ENCODE measurements at places on chromosomes 1 and 21.

- DNase-seq, result no peak
Measured at GRCh38 chr1:26854906-26855305, 8.0 kb upstream of the SFN start.

GRCh38 chr1:19437891-19438294, 47.4 kb downstream of the CAPZB start:
- no peak for DNase-seq

DNA sequence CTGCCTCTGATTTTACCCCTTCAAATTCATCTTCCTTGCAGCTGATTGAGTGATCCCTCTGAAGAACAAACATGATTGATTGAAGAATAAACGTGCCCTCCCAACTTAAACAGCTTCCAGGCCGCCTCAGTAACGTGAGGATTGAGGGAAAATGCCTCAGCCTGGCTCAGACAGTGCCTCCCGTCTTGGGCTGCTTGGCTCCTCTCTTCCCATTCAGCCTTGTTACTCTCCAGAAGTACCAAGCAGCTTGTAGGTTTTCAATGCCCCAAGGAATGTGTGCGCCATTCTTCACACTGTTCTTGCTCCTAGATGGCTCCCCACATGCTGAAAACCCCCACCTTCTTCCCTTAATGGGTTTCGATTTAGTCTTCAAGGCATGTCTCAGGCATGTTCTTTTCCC, 51.8 kb downstream of the ST6GALNAC5 start:
- no peak for DNase-seq

GRCh38 chr1:246329900-246330299, 177.2 kb downstream of the SMYD3 start:
- DNase-seq, result no peak

DNA sequence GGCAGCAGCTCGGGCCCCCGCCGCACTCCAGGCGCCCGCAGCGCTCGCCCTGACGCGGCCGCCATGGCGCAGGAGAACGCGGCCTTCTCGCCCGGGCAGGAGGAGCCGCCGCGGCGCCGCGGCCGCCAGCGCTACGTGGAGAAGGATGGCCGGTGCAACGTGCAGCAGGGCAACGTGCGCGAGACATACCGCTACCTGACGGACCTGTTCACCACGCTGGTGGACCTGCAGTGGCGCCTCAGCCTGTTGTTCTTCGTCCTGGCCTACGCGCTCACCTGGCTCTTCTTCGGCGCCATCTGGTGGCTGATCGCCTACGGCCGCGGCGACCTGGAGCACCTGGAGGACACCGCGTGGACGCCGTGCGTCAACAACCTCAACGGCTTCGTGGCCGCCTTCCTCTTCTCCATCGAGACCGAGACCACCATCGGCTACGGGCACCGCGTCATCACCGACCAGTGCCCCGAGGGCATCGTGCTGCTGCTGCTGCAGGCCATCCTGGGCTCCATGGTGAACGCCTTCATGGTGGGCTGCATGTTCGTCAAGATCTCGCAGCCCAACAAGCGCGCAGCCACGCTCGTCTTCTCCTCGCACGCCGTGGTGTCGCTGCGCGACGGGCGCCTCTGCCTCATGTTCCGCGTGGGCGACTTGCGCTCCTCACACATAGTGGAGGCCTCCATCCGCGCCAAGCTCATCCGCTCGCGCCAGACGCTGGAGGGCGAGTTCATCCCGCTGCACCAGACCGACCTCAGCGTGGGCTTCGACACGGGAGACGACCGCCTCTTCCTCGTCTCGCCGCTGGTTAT, 2.8 kb downstream of the KCNJ9 start:
- peak; percentile 69 for DNase-seq

GRCh38 chr1:54591127-54591756, 32.1 kb downstream of the FAM151A start:
- no peak for DNase-seq

DNA sequence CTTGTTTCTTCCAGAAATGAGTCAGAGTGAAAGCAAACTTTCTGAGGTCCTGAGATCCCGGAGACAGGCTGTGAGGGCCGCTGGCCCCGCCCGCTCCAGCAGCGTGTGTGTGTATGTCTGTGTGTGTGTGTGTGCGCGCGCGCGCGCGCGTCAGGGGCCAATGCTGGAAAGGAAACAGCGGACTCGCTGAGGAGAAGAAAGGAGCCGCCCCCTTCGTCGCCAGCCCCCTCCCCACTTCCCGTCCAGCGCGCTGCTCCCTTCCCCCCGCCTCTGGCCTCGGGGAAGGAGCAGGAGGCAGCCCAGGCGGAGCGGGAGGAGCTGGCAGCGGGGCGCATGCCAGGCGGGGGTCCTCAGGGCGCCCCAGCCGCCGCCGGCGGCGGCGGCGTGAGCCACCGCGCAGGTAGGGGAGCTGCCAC, at the start of gene DISC1:
DISC1 (plus strand) TSS at position 256 of the 416 bp plus-strand sequence; CDS start at position 334, 78 bp downstream.
- peak; percentile 35 for DNase-seq

DNA sequence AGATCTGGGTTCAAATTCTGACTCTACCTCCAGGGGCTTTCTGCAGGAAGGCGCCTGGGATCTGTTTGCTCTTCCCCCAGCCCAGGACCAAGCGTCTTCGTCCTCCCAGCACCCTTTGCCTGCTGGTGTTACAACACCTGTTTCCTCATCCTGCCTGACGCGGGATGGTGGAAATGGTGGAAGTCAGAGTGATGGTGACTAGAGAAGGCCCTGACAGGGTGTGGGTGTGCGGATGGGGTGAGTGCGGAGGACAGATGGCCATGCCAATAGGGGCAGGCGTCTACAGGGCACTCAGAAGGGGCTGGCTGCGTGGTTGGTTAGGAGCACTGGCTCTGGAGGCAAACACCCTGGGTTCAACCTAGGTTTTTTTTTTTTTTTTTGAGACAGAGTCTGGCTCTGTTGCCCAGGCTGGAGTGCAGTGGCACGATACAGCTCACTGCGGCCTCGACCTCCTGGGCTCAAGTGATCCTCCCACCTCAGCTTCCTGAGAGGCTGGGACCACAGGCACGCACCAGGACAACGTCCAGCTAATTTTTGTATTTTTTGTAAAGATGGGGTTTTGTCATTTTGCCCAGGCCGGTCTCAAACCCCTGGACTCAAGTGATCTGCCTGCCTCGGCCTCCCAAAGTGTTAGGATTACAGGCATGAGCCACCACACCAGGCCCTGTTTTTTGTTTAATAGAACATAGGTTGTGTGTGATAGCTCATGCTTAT, 1.5 kb downstream of the THEMIS2 start:
- DNase-seq, result no peak

DNA sequence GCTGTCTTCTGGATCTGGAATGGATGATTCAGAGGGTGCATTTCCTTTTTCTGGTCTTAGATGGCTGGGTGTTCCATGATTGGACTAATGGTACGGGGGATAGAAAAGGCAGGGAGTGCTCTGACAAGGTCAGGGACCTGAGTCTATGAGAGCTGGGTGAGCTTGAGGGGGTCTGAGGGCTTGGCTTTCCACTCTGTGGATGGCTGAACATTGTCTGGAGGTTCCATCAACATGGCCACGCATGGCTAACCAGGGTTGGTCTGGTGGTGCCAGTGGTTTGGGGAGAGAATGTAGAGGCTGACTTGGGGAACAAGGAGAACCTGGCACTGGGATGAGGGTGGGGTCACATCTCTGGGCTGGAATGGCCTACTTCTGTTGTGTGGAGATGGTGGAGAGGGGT, 41.5 kb upstream of the TSPAN2 start:
- DNase-seq, result no peak

DNA sequence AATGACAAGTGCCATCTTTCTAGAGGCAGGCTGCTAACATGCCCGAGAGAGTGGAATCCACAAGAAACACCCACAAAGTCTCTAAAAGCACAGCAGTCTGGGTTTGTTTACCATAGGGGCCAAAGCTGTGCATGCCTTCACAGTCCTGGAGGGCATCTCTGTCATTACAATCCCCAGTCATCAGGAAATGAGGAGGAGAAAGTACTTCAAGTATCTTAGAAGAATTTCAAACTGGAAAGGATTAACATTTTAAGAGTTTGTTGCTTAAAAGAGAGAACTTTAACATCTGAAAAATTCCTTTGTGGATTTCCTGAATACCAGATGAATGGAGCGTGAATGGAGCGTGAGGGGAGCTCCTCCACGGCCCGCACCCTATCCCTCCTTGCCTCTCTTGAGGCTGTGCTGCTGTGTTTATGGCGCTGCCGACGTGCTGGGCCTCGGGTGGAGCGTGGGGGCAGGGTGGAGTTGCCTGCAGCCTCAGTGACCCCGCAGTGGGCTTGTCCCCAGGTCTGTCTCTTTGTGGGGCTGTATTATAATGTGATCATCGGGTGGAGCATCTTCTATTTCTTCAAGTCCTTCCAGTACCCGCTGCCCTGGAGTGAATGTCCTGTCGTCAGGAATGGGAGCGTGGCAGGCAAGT, 23.3 kb downstream of the SLC6A17 start:
- DNase-seq, result no peak

- DNase-seq, result no peak
Measured at GRCh38 chr1:55541296-55541695, 326.1 kb upstream of the USP24 start.

GRCh38 chr1:28534671-28535070, 18.2 kb upstream of the TRNAU1AP start:
- DNase-seq, result no peak

DNA sequence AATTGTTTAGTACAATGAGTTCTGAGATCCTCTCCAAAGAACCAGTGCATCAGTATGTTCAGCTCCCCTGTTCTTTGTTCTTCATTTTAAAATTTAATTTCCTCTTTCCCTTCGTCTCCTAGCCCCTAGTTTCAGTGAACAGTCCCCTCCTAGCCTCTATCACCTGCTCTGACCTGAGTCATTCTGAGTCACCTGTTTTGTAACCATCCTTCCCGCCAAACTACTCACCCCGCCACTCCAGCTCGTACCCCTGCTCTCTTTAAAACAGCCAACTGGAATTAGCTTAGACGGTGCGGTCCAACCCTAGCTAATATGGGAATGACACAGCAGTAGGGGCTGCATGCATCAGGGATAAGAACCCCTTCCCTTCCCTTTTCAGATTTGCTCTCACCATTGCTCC, 16.8 kb upstream of the ERVH48-1 start:
- no peak for DNase-seq

DNA sequence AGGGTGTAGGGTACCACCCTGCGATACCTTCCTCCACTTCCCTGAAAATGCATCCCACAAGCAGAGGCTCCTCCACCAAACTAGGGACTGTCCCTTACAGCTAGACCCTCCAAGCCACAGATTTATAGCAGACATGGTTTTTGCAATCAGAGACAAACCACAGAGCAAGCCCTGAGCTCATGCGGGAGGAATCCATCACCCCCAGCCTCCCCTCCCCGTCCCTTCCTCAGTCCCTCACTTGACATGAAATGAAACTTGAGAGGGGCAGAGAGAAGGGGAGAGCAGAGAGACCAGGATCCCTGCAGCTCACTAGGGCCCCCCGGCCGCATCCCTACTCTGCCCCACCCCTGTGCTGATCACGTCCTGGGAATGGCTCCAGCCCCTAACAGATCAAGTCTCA, 94.9 kb downstream of the MRPL37 start:
- no peak for DNase-seq

DNA sequence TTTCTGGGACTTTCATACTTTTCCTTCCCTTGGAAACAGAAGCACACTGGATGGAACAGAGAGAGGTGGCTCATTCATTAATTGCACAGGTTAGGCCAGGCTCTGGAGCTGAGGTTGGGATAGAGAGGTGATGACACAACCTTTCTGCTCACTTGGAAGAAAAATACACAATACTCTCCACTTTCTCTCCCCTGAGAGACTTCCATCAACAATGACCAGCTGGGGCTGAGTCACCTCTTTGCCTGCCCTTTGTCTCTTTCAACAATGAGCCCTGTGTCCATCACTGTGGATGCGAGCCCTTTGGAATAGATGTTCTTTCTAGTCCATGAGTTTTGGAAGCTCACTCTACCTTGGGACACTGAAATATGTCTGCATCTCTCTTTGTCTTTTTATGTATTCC, 43.1 kb downstream of the ATP2B4 start:
- no peak for DNase-seq

GRCh38 chr1:117699953-117700352, 94.1 kb downstream of the TENT5C start:
- DNase-seq, result no peak

GRCh38 chr1:230139315-230139714, 72.3 kb downstream of the GALNT2 start:
- no peak for DNase-seq

GRCh38 chr1:17567582-17567981, 28.1 kb downstream of the ARHGEF10L start:
- DNase-seq, result no peak

DNA sequence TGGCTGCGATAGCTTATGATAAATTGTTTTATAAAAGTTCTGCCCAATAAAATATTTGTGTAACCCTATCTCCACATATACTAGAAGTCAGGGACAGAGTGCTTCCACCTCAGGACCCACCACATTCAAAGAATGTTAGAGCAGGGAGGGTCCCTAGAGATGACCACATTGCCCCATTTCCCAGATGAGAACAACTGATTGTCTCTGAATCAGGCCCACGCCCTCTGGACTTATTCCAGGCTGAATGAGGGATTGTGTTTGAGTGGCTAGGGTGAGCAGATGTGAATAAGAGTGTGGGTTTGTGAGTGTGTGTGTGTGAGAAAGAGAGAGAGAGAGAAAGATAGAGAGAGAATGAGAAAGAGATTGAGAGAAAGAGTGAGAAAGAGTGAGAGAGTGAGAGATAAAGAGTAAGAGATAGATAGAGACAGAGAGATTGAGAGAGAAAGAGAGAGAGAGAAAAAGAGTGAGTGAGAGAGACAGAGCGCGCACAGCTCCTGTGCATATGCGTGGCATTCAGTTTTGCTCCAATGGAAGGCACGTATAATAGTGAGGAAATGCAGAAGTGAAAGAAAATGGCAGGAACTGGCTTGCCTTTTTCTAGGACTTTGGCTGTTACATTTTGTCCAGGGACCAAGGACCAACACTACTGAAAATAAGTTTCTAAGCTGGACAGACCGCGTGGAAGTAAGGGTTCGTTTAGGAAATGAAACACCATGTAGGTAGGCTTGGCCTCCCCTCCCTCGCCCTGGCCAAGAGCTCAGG, 94.1 kb downstream of the ABCA4 start:
- no peak for DNase-seq
